ENCODE measurements at places on chromosomes 5 and 9.

GRCh38 chr9:116124472-116125040 lies 29.0 kb upstream of the PAPPA start:
- DNase-seq: no peak

DNA sequence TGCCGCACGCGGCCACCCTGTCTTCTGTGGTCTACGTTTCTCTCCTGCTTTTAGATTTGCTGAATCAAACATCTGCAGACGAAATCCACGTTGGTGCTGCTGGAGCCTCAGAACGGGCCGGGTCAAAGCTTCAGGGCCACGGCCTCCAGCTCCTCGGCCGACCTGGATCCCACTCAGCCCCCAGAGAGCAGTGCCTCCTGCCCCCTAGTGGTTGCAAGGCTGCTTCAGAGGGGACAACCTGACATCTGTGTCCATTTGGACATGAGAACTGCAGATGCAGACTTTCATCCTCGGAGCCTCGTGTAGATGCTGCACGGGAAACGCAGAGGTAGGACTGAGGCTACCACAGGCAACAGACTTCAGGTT lies 23.0 kb upstream of the SLC6A3 start:
- peak; percentile 26 for DNase-seq

- no peak for DNase-seq
Observed at GRCh38 chr5:154734370-154735248, 20.6 kb upstream of the LARP1 start.

- no peak for DNase-seq
Observed at GRCh38 chr5:163503106-163504078, 2.0 kb upstream of the MAT2B start.

DNA sequence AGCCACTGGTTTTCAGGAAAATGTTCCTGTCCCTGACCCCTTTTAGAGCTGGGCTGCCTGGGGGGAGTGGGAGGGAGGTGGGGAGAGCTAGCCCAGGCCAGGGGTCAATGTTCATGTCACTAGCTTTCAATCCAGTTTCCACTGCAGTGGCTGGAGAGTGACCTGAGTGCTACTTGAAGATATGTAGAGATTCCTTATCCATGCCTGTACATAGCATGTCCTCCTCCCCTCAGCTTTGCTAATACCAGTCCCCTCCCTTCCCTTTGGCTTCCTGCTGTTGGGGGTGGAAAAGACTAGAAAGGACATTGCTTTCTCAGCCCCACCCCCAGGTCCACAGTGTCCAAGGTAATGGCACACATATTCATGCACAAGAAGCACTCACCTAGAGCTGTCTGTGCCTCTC lies 7.8 kb downstream of the DNAJB5 start:
- no peak for DNase-seq

GRCh38 chr5:147098233-147098790 lies 136.5 kb upstream of the STK32A start:
- DNase-seq: peak; percentile 75

- no peak for DNase-seq
Observed at GRCh38 chr5:178206166-178207101, 2.1 kb downstream of the HNRNPAB start.

DNA sequence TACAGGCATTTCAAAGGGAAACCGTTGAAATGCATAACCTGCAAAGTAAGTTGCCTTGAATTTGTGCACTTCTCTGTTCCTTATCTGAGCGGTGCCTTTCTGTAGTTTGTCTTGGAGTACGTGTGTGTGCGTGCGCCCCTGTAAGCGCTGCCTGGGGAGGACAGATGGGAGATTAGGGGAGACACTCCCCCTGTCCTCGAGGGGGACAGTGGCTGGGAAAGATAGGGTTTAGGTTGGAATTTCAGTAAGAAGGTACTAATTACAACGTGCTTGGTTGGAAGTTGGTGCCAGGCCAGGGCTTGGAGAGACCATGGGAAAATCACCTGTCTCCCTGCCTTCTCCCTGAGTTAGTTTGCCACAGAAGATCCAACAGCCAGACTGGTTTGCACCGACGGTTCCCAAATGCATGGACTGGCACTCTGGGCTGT lies 73.2 kb downstream of the PIK3R1 start:
- no peak for DNase-seq

DNA sequence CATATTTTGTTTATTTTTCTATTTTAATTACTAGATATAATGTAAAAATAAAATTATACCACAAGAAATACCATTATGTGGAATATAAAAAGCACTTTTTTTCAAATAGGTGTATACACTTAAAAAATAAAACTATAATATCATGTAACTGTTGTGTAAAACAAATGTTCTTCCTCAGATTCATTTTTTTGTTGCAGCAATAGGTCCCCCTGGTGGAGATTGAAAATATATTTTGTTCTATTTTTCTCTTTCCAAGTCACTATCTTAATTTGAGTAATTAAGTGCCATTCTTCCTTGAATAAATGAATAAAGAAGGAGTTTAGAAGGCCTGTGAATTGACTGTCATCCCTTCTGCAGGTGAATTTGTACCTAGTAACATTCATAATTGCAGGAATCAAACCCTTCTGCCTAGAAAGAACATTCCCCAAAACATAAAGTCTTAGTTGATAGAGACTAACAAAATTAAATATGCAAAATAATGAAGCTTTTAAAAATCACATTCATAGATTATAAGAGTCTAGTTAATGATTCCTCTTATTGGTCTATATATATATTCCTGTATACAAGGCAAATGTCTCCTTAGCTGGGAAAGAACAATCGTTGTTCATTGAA lies 23.4 kb downstream of the CETN3 start:
- peak; percentile 23 for DNase-seq

GRCh38 chr5:88792144-88792840 lies 90.7 kb downstream of the MEF2C start:
- no peak for DNase-seq

- no peak for DNase-seq
Observed at GRCh38 chr9:89379508-89380115, 61.3 kb downstream of the SECISBP2 start.

- DNase-seq: no peak
Observed at GRCh38 chr9:4192450-4192849, 107.4 kb downstream of the GLIS3 start.

- no peak for DNase-seq
Observed at GRCh38 chr9:34089311-34089710, 37.2 kb downstream of the DCAF12 start.

GRCh38 chr5:90642706-90643229 lies 84.2 kb downstream of the ADGRV1 start:
- no peak for DNase-seq

DNA sequence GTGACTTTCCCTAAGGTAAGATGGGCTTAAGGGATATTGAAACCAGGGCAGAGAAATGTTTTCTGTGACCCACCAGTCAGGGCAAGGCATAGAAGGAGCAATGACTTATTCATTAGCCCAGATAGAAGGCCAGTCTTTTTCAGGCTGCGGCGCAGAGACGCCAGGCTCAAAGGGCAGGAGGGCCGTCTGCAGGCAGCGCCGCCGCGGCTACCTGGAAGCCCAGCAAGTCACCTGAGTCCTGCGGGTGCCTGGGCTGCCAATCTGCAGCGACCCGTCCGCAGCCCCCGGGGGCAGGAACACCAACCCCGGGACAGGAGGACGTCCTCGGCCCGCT lies 322 bp upstream of the SH3GL2 start:
- DNase-seq: no peak

DNA sequence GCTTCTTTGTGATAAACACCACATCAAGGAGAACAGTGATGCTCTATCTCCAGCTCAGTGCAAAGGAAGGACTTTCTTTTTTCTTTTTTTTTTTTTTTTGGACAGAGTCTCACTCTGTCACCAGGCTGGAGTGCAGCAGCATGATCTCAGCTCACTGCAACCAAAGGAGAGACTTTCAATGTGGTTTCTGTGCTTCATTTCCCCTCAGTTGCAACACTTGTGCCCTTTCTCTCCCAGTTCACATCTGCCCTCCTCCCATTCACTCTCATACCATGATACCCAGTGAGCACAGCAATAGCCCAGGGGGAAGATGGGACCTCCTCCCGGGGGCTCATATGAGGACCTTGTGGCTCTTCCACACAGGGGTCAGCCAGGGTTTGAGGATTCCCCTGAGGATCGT lies 110.0 kb downstream of the MTRR start:
- DNase-seq: no peak

GRCh38 chr5:149254506-149254905 lies 17.2 kb upstream of the AFAP1L1 start:
- no peak for DNase-seq

DNA sequence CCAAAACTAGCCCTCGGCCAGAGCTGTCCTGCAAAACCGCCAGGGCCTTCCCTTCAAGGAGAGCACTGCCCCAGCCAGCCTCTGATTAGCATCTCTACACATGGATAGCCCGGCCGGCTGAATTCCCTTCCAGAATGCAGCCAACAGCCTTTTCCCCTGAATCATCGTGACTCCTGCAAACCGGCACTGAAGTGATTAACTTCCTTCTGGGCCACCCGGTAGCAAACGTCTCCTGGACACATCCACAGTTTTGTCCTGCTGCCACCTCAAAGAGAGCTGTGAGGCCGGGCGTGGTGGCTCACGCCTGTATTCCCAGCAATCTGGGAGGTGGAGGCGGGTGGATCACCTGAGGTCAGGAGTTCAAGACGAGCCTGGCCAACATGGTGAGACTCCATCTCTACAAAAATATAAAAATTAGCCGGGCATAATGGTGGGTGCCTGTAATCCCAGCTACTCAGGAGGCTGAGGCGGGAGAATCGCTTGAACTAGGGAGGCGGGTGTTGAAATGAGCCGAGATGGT lies 21.1 kb upstream of the EEIG1 start:
- no peak for DNase-seq

DNA sequence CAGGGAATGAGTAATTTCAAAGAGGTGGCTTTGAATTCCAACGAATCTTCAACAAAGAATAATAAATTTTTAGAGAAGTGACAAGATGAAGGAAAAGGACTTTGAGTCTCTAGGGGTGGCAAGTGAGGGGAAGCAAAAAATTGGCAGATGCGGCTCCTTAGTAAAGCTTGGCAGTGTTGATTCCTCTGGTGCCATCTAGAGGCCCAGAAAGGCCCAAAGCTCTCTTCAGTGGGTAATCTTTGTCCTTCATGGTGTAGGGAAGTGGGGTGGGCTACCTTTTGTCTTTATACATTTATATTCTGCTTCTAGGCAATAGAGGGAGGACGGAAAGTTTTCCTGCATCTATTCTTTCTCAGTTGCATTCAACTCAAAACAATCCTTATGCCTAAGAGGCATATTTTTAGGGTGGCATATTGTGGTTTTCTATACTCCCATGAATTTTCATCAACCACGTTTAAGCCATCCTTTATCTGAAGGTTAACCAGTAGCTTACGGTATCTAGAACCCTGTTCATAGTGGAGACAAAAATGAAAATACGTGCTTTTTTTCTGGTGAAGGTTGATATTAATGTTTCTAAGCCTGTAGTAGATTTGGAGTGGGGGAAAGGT lies 17.5 kb upstream of the ROPN1L start:
- peak; percentile 22 for DNase-seq

DNA sequence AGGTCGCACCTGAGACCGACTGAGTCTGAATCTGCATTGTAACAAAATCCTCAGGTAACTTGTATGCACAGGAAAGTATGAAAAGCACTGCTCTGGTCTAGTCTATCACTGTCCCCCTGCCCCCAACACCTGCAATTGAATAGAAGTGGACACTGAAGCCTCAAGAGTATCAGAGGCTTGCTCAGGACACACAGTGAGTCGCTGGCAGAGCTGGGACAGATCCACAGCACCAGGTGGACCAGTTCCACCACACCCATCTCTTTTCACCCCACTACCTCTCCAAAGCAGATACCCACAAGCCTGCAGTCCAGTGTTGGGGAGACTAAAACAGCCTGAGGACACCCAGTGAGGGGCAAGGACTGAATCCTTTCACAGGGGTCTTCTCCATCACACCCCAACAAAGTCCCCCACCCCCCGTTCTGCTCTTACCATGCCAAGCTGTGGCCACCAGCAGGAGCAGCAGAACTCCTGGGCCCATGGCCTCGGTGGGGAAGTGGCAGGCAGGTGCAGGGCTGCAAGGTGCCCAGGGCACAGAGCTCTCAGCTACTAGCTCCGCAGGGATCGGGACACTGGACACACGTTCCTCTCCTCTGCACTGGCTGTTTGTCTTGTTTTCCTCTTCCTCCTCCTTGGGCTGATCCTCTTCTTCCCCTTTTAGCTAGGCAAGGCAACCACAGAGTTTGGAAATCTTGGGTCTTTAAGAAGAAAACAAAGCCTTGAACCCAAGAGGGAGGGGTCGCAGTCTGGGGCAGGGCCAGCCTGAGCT lies at the start of gene CSF1R:
TSS of gene CSF1R (minus strand) at position 605 of the 766 bp plus-strand sequence. CDS start at position 478, 127 bp downstream.
- DNase-seq: no peak

- DNase-seq: no peak
Observed at GRCh38 chr5:130213607-130214006, 309.3 kb downstream of the CHSY3 start.

DNA sequence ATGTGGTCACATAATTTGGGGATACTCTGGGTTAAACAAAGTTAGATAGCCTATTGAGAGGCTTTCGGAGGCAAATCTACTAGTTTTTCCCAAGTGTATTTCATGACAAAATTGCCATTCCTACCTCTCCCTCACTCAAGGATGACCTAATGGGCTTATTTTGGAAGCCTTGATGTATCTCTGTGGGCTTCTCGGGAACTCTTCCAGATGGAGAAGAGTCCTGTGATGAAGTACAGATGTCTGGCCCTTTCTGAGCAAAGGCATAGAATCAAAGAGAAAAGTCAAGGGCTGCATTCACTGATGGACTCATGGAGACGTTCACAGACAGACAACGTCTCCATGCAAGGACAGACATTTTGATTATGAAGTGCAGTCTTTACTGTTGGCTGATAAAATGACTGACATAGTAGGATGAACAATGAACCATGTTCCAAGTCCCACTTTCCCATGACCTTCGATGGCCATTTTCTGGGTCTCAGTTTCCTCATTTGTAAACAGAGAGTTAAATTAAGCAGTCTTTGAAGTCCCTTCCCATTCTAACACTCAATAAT lies 347.2 kb upstream of the CD180 start:
- DNase-seq: no peak

DNA sequence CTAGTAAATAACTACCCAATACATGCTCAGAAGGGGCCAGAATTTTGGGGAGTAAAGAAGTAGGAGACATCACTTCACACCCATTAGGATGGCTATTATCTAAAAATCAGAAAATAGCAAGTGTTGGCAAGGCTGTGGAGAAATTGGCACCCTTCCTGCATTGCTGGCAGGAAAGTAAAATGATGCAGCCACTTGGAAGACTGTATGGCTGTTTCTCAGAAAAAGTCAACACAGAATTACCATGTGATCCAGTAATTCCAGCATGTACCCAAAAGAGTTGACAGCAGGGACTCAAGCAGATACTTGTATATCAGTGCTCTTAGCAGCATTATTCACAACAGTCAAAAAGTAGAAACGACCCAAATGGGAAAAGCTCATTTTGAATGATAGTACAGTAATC lies 107.6 kb downstream of the APBA1 start:
- DNase-seq: no peak

- DNase-seq: no peak
Observed at GRCh38 chr9:18459962-18460584, 13.9 kb upstream of the ADAMTSL1 start.

Data from NCI-H345 (cell line).